H1 (cell line): ENCODE measurements at places on chromosomes 3 and 15.
A peak's percentile ranks its signal among the peaks of the same experiment; 100 is the strongest.

DNA sequence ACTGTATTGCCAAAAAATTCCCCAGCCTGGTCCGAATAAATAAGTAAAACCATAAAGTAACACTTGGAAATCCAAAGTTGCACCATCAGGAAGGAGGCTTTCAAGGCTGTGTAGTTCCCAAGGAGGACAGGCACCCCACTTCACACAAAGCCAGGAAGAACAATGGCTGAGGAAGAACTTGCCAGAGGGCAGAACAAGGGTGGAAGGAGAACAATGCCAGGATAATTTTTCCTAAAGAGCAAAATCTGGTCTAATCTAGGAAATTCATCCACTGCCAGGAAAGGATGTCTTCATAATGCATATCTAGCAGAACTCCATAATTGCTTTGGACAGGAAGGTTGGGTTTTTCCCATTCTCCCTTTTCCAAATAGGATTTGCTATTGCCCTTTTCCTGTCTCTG lies 15.7 kb upstream of the ARID3B start:
- H3K4me1 ChIP-seq = 0 out of 2 replicates have a peak, but pooled peaks cover 3% of the 10 kb centered on the region
- H3K4me3 ChIP-seq = no peak overlapping the region
- H3K27ac ChIP-seq = no peak overlapping the region

GRCh38 chr3:66655044-66655443 lies 154.2 kb upstream of the LRIG1 start:
- no peaks in the 10 kb centered on the region for H3K36me3 ChIP-seq
- H3K27ac ChIP-seq = no peak overlapping the region
- 0 out of 2 replicates have a peak, but pooled peaks cover 1% of the 10 kb centered on the region for H3K4me1 ChIP-seq
- no peak overlapping the region for H3K4me3 ChIP-seq
- no peaks in the 10 kb centered on the region for H3K27me3 ChIP-seq

GRCh38 chr3:170038434-170039110 lies 777 bp downstream of the GPR160 start:
- H3K27me3 ChIP-seq = no peaks in the 10 kb centered on the region
- H3K4me1 ChIP-seq = no peaks in the 10 kb centered on the region; the same call in 1 of the 2 replicates
- DNase-seq = peak; percentile 77
- no peak overlapping the region for H3K27ac ChIP-seq

DNA sequence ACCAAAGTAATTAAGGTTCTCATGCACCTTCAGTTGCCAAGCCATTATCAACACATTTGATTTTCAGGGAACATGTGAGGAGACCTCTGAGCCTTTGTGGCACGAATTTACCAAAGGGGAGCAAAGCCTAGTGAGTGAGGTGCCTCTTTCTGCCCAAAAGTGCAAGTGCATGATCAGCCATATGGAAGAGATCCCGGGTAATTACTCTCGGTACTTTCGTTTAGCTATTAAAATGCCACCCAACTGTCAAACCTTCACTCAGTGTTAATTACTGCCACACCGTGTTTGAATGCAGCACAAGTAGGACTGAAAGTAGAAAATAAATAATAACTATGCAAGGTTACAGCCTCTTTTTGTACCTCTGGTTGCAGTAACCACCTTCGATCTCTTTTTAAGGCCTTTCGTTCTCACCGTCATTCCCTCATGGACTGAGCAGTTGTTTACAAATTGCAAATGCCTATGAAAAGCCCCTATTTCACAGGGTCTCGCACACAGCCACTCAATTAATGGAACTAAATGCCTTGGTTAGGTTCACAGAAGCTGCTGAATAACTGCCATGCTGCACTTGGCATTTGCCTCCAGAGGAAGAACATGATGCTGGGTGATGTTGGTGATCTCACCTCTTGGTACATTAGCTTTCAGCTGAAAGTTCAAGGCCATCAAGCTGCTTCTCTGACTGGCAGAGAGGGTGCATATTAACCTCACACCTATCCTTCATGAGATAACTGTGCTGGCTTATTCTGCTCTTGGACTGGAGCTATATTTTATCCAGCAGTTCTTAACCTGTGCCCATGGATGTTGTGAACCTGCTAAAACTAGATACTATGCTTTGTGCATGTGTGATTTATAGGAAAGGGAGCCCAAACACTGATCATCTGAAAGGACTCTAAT lies 69.9 kb downstream of the TNIK start:
- H3K36me3 ChIP-seq = no peaks in the 10 kb centered on the region
- H3K4me1 ChIP-seq = peaks cover 5% of the 10 kb centered on the region; the same call in 1 of the 2 replicates
- H3K27me3 ChIP-seq = no peaks in the 10 kb centered on the region
- no peak overlapping the region for H3K4me3 ChIP-seq

DNA sequence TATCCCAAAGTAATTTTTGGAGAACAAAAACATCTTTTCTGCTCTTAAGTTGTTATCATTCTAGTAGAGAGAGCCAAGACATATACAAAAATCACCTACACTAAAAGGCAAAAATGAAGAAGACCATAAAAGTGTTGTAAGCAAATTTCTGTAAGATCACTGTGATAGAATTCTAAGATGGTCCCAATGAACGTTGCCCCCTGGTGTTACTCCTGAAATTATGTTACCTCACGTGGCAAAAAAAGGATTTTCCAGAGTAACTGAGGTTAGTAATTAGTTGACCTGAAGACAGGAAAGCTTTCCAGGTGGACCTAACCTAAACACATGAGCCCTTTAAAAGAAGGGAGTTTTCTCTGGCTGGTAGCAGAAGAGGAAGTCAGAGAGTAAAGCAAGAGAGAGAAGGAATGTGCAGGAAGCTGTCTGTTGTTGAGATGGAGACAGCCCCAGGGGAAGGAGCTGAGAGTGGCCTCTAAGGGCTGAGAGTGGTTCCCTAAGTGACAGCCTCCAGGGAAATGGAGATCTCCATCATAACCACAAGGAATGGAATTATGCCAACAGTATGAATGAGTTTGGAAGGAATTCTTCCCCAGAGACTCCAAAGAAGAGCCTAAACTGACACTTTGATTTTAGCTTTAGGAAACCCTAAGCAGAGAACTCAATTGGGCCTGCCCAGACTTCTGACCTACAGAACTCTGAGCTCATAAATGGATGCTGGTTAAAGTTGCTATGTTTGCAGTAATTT lies 205.9 kb downstream of the CD47 start:
- H3K27ac ChIP-seq = no peak overlapping the region
- H3K4me1 ChIP-seq = no peaks in the 10 kb centered on the region
- no peak overlapping the region for H3K4me3 ChIP-seq

DNA sequence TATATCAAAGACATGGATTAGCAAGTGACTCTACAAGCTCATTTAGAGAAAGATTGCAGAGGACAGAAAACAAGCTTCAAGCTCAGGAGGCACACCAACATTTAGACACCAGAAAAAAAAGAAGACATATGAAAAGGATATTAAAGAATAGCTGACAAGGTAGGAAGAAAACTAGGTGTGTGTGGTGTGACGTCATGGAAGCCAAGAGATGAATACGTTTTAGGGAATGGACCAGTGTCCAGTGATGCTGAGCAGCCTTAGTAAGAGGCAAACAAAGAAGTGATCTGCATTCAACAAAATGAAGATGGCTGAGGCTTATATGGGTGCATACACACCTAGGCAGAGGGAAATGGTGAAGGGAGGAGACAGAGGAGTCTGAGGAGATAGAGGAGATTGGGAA lies 377.4 kb downstream of the ROBO1 start:
- DNase-seq = no peak
- H3K27ac ChIP-seq = no peak overlapping the region
- H3K27me3 ChIP-seq = no peaks in the 10 kb centered on the region
- no peak overlapping the region for H3K4me3 ChIP-seq
- no peaks in the 10 kb centered on the region for H3K36me3 ChIP-seq

GRCh38 chr3:39990532-39990931 lies 181.1 kb downstream of the MYRIP start:
- DNase-seq = no peak
- no peaks in the 10 kb centered on the region for H3K36me3 ChIP-seq
- H3K27me3 ChIP-seq = no peaks in the 10 kb centered on the region
- no peaks in the 10 kb centered on the region for H3K4me1 ChIP-seq

- no peaks in the 10 kb centered on the region for H3K4me1 ChIP-seq
- no peak overlapping the region for H3K27ac ChIP-seq
- no peak overlapping the region for H3K4me3 ChIP-seq
- H3K36me3 ChIP-seq = no peaks in the 10 kb centered on the region
- H3K27me3 ChIP-seq = no peaks in the 10 kb centered on the region
Observed at GRCh38 chr15:85986741-85987140, 92.9 kb upstream of the AGBL1 start.

DNA sequence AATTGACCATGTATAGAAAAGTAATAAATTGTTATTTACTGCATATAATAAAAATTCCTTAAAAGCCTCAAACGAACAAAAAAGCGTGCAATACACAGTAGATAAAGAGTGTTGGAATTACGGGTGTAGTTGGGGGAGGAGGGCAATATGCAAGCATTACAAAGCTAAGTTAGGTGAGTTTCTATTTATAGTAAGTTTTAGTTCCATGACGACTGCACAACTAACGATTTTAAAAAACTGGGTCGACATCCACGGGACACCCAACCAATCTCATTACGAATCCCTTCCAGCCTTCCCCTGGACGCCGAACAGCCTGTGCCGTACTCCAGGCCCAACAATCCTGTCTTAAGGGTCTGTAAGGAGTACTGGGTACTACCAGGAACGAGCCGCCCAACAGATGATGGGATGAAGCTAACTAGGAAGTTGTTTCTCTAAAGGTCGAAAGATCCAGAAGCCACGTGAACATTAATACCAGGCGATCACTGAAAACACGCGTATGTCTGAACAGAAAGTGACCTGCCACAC lies 677 bp downstream of the POLQ start:
- H3K36me3 ChIP-seq = peaks cover 2% of the 10 kb centered on the region; the same call in 1 of the 2 replicates
- H3K27ac ChIP-seq = peak overlapping the region; percentile 55
- H3K4me1 ChIP-seq = no peaks in the 10 kb centered on the region

DNA sequence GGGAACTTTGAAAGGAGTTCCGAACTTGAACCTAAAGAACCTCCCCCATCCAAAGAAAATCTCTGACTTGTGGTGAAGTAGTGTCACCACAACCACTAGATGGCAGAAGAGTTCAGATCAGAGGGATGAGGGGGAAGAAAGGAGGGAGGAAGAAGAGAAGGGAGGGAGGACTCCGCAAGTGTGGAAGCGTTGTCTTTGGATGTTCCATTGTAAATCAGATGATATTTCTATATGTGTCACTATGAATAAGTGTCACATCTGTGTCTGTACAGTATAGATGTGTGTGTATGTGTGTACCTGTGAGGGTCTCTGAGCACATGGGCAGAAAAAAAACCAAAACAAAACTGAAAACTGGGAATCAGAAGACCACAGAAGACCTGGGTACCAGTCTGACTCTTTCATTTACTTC lies 16.9 kb downstream of the SLC24A1 start:
- DNase-seq = no peak
- no peak overlapping the region for H3K27ac ChIP-seq
- no peaks in the 10 kb centered on the region for H3K36me3 ChIP-seq
- H3K27me3 ChIP-seq = no peaks in the 10 kb centered on the region

DNA sequence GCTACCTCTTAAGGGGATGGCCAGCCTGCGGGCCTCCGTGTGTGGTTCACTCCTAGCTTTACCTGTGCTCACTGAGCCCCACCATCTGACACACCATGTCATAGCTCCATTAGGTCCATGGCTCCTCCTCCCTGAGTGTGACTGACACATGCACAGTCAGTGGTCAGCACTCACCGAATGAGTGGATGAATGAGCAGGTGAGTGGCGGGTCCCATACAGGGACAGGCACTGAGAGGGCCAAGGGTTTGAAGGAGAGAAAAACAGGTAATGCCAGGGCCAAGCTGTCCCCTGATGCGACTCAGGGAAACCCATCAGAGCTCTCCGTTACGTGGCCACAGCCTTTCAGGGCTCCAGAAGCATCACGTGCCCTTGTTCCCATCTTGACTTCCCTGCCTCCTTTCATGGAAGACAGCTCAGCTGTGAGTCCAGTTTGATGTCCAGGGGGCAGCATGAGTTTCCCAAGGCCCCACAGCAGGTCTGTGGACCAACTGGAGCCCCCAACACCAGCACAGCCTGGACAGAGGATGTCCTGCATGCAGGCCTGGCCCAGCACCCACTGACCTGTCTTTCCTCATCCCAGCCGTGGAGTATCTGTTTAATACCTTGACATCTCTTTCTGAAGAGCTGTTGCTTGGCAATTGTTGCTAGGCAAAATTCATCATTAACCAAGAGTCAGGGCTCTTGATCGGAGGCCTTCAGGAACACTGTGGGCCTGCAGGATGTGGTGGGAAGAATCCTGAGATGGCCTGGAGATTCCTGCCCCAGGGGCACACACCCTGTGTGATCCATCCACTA lies 84.4 kb downstream of the PLXNA1 start:
- no peak overlapping the region for H3K4me3 ChIP-seq
- no peaks in the 10 kb centered on the region for H3K36me3 ChIP-seq
- H3K4me1 ChIP-seq = no peaks in the 10 kb centered on the region
- H3K27ac ChIP-seq = no peak overlapping the region
